ENCODE measurements at places on chromosomes 3 and 15. TPM values are rescaled to one million over a fixed set of nuclear protein-coding genes. Genes with fewer than 3 reads are reported as not detected.
A peak's percentile ranks its signal among the peaks of the same experiment; 100 is the strongest.

DNA sequence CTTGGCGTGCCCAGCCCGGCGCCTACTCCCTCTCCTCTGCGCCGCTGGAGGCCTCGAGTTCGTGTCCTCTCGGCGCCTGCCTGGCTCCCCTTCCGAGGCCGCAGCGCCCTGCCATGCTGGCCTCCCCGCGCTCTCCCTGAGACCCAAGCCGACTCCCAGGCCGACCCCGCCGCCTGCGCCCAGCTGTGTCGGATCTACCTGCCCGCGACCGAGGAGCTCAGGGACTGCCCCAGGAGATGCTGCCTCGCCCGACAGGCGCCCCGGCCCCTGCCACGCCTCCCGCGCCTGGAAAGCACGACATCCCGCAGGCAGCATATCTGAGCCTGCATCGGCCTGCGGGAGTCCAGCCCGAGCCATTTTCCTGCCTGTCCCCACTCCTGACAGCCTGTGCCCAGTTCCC, 16.1 kb downstream of the PAQR9 start:
- peak; percentile 69 for DNase-seq

- no peak for DNase-seq
These were observed 157.8 kb downstream of the TIGIT start for GRCh38 chr3:114451561-114452018.

- DNase-seq: no peak
These were observed 134.3 kb downstream of the TIGIT start for GRCh38 chr3:114428044-114428595.

PEX5L gene
- total RNA-seq: 7.0 TPM

CPB1 gene
- not detected for total RNA-seq

All from GM23338 (cell line).